Natural killer cell treated with Interleukin-12 subunit alpha and Interleukin-12 subunit beta and Interleukin-15 and Interleukin-18, amount 100 ng/mL, for 72 hours (primary cell): ENCODE measurements at places on chromosomes 2 and 18. TPM values are rescaled to one million over a fixed set of nuclear protein-coding genes. Genes with fewer than 3 reads are reported as not detected.

DNA sequence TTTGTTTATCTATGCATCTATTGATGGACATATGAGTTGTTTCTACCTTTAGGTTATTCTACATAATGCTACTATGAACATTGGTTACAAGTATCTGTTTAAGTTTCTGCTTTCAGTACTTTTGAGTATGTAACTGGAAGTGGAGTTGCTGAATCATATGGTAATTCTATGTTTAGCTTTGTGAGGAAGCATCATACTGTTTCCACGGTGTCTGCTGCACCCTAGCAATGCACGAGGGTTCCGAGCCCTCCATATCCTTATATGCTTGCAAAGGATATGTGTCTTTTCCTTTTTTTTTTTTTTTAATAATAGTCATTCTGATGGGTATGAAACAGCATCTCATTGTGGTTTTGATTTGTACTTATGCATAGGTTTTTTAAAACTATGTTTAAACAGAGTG lies 83.7 kb downstream of the FMNL2 start:
- peaks cover 21% of the 10 kb centered on the region for H3K27me3 ChIP-seq
- H3K27ac ChIP-seq: no peak overlapping the region
- H3K4me1 ChIP-seq: no peaks in the 10 kb centered on the region
- DNase-seq: no peak
- no peaks in the 10 kb centered on the region for H3K36me3 ChIP-seq

DNA sequence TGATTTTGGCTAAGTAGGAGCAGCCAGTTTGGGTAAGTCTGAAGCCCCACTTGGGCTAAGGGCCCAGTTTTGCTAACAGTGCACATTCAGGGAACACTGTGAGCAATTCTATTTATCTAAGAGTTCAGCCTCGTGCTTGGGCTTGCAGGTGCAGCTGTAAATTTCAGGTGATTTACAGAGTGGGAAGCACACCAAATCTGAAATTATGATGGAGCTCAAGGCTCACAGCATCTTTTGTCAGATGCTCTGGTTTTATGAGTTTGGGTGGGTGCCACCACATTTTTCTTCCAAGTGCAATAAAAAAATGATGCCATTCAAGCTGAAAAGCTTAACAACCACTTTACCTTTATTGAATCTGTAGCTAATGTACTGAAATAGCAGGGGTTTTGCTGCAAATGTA lies 671.2 kb downstream of the LRRTM4 start:
- no peak overlapping the region for H3K4me3 ChIP-seq
- H3K27ac ChIP-seq: no peak overlapping the region
- H3K27me3 ChIP-seq: no peaks in the 10 kb centered on the region
- H3K36me3 ChIP-seq: peaks cover 6% of the 10 kb centered on the region
- DNase-seq: no peak
- H3K4me1 ChIP-seq: no peaks in the 10 kb centered on the region

GRCh38 chr2:69601179-69601612 lies 42.3 kb downstream of the AAK1 start:
- peaks cover 59% of the 10 kb centered on the region for H3K4me1 ChIP-seq
- DNase-seq: no peak
- peaks cover 8% of the 10 kb centered on the region for H3K36me3 ChIP-seq

DNA sequence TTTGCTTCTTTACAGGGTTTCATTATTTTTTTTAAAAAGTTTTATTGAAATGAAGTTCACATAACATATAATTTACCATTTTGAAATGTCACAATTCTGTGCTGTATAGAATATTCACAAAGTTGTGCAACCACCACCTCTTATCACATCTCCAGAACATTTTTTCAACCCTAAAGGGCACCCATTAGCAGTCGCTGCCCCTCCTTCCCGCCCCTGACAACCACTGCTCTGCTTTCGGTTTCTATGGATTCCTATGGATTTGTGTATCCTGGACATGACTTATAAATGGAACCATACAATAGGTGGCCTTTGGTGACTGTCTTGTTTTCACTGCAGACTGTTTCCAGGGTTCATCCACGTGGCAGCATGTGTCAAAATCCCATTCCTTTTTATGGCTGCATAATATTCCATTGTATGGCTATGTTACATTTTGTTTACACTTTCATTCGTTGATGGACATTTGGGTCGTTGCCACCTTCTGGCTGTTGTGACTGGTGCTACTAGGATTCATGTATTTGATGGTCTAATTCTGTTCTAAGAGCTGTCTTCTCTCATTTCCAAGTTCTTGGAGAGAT lies 52.6 kb downstream of the SH3BP4 start:
- no peaks in the 10 kb centered on the region for H3K4me1 ChIP-seq
- H3K36me3 ChIP-seq: no peaks in the 10 kb centered on the region
- no peaks in the 10 kb centered on the region for H3K27me3 ChIP-seq
- no peak for DNase-seq

DNA sequence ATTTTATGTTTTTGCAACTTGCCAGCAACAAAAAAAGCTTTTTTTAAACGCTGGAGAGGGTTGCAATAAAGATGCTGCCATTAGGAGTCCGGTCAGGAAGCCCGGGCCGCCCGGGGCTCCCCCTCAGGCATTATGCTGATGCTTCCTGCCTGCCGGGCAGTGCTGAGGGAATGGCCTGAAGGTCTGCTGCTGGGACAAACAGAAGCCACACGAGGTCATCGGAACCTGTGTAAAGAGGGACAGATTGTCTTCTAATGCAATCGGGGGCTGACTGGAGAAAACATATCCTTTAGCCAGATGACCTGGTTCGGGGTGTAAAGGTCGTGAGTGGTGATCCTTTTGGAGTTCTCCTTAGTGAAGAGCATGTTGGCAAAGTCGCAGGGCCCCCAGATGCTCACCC lies 2.3 kb downstream of the IMPA2 start:
- DNase-seq: no peak
- no peaks in the 10 kb centered on the region for H3K36me3 ChIP-seq
- no peak overlapping the region for H3K27ac ChIP-seq
- H3K4me3 ChIP-seq: no peak overlapping the region
- H3K27me3 ChIP-seq: no peaks in the 10 kb centered on the region

POTEJ gene
- total RNA-seq: not detected

DNA sequence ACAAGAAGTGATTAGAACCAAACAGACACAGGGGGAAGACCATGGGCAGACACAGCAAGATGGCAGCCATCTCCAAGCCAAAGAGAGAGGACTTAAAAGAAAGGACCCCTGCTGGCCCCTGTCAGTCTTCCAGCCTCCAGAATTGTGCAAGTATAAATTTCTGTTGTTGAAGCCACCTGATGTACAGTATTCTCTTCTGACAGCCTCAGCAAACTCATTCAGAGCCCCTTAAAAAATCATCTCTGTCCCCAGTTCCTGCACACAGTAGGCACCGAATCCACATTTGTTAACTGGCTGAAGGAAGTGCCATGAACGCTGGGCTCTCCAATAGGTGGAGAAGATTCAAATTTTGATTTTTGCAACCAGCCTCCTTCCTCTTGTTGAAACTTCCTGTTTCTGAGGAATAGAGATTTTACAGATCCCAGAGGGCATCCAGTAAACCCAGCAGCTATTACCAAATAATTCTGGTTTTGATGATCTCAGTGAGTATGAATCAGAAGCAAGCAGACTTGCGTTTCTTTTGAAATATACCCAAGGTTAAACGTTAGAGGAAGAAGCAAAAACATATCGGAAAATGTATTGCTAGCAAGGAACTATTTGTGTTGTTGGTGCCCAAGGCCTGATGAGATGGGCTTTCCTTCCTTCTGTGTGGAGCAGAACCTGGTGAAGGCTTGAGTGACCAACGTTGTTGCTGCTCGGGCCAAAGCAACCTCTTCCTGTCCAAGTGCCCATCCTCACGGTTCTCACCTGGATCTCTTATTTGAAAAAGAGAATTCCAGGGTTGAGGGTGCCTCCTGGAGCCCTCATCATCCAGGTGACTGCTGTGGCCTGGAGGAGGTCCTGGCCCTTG lies 47.7 kb upstream of the PLB1 start:
- no peaks in the 10 kb centered on the region for H3K27me3 ChIP-seq
- H3K4me1 ChIP-seq: peaks cover 39% of the 10 kb centered on the region
- DNase-seq: no peak
- H3K36me3 ChIP-seq: no peaks in the 10 kb centered on the region

- H3K4me1 ChIP-seq: no peaks in the 10 kb centered on the region
- no peak overlapping the region for H3K27ac ChIP-seq
- peaks cover 8% of the 10 kb centered on the region for H3K27me3 ChIP-seq
- no peak overlapping the region for H3K4me3 ChIP-seq
- no peak for DNase-seq
Observed at GRCh38 chr18:3827236-3827845, 377.4 kb downstream of the TGIF1 start.

DNA sequence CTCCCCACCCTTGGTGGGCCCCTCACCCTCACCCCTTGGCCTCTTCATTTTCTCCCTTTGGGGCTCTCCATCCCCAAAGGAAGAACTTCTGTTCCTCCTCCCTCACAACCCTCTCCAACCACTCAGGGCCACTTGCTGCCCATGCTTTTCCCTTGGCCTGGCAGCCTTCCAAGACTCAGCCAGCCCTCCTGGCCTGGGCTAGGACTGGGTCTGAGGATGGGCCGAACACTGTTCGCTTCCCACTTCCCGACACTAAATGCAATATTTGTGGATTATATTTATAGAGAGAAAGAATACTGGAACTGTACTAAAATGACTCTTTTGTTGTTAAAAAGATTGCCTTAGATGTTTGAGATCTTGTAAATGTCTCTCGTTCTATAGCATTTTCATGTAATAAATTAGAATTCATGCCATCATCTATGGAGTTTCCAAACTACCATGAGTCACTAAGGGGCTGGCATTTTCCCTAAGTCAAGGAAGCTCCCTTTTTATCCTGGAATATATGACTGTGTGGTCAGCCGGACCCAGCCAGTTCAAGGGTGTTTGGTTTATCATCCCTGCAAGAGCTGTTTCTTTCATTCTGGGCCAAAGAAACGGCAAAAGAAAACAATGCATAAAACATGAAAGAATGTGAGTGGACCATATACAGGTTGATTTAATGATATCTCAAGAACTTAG lies 3.8 kb downstream of the CXCR2 start:
- peak overlapping the region; percentile 80 for H3K27ac ChIP-seq
- H3K36me3 ChIP-seq: no peaks in the 10 kb centered on the region
- peaks cover 62% of the 10 kb centered on the region for H3K4me1 ChIP-seq
- H3K27me3 ChIP-seq: no peaks in the 10 kb centered on the region
- DNase-seq: no peak
- H3K4me3 ChIP-seq: peak overlapping the region; percentile 80

RTP5 gene
- not detected for total RNA-seq

DNA sequence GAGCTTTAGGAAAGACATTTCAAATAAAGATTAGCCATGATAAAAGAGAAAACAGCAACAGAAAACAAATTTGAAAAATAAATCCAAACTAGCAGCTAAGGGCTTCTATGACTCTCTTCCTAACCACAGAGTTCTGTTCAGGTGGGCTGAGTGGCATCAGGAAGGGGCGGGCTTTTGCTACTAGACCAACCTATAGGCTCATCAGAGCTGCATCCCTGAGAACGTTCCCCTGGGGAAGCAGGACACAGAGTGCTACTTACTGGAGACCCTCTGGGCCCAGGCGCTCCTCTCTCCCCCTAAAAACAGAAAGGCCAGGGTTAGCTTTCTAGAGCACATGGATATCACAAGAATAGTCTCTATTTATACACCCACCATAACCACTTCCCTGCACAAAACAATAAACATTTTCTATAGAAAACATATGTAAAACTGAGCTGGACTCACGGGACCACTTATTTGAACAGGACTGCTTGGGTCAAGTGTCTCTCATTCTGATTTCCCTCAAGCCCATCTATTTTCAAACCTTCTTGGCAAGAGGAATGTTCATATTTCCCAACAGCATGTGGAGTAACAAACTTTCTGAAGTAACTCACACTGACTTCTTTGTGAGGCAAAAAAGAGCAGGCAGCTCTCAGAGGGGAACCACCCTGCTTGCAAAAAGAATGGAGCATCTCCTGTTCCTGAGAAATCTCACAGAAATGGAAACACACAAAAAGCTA lies 78.9 kb upstream of the LMAN1 start:
- H3K27ac ChIP-seq: no peak overlapping the region
- DNase-seq: no peak
- no peak overlapping the region for H3K4me3 ChIP-seq
- H3K4me1 ChIP-seq: no peaks in the 10 kb centered on the region
- no peaks in the 10 kb centered on the region for H3K36me3 ChIP-seq
- H3K27me3 ChIP-seq: no peaks in the 10 kb centered on the region

KCNE4 gene
- total RNA-seq: not detected

HOXD12 gene
- total RNA-seq: not detected

DNA sequence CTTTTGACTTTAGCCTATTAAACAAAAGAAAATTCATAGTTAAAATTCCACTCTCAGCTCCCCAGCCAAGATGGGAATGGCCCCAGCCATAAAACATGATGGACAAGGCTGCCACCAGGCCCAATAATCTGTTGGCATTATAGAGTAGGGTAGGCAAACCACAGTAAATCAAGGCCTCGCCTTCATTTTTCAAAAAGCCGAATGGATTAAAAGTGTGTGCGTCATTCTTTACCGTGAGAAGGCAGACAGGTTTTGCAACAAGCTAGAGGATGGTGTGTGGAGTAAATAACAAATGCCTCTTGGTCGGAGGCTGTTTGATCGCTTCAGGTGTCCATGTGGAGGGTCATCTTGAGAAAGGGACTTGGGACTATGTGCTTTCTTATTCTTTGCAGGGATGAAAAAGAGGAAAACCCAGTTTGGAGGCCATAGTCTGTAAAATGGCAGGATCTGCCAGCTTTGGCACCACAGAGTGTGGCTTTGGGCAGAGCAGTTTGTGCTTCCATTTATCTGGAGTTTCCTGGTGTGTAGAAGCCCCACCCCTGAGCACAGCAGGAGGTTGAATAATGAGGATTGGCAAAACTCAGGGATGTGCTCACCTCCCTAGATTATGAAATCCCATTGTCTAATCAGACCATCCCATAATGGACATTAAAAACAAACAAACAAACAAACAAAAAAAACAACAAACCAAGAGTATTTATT lies 57.1 kb upstream of the ITGB6 start:
- no peak overlapping the region for H3K27ac ChIP-seq
- H3K4me3 ChIP-seq: no peak overlapping the region
- no peaks in the 10 kb centered on the region for H3K36me3 ChIP-seq

GRCh38 chr2:128970332-128971116 lies 651.9 kb upstream of the HS6ST1 start:
- H3K4me1 ChIP-seq: no peaks in the 10 kb centered on the region
- H3K36me3 ChIP-seq: no peaks in the 10 kb centered on the region
- no peak overlapping the region for H3K27ac ChIP-seq
- H3K27me3 ChIP-seq: no peaks in the 10 kb centered on the region

GRCh38 chr18:71899183-71899582 lies 645.0 kb downstream of the CBLN2 start:
- H3K36me3 ChIP-seq: peaks cover 10% of the 10 kb centered on the region
- H3K4me3 ChIP-seq: no peak overlapping the region
- no peak overlapping the region for H3K27ac ChIP-seq
- no peak for DNase-seq
- no peaks in the 10 kb centered on the region for H3K27me3 ChIP-seq
- H3K4me1 ChIP-seq: no peaks in the 10 kb centered on the region
